H7 (cell line): ENCODE measurements at places on chromosomes 13 and 19.
A peak's percentile ranks its signal among the peaks of the same experiment; 100 is the strongest.

- no peak for DNase-seq
Observed at GRCh38 chr19:11016631-11017030, 55.8 kb downstream of the SMARCA4 start.

GRCh38 chr13:104900191-104900817 is 1635.2 kb downstream of the EFNB2 start:
- DNase-seq, result no peak

DNA sequence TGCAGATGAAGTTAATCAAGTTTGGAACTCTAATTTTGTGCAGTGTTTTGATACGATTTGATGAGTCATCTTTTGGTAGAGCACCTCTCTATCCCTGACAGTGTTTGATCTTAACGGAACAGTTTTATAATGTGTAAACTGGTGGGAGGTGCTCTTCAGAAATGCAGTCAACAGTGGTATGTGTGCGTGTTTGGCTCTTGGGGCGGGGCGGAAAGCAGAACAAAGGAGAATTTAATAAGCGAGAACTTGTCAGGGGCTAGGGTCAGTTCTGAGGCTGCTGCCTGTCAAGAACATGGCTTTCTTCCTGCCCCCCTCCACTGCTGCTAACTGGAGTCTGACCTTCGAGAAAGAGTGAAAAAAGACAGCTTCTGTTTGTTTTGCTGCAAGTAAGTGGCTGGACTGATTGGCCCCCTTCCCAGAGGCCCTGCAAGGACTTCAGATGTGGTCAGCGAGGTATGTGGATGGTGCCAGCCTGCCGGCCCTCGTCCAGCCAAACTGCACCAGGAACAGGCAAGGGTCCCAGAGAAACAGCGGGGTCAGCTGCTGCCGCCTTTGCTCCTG is 40.8 kb downstream of the BBC3 start:
- no peak for DNase-seq

DNA sequence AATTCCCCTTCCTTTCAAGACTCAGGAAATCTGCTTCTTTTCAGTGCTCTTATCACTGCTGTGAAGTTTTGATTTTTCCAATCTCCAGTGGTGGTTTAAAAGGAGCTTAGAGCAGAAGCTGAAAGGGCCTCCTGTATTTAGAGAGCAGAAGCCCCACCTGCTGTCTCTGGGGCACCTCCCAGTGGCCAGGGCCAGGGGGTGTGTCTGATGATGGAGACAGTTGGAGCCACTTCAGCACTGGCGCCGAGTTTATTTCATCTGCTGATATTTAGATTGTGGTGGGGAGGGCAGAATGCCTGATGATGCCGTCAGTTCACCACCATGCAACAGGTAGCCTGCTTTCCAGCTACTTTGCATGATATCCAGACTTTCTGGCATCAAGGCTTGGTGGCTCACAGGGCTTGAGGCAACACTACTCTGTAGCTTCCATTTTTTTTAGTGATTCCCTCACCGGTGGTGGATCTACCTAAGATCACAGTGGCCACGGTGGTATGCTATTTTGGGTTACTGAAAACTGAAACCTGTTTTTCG is 371.9 kb downstream of the KCNRG start:
- peak; percentile 31 for DNase-seq

- DNase-seq, result peak; percentile 95
Observed at GRCh38 chr19:7729831-7730285, 2.1 kb downstream of the CLEC4G start.

GRCh38 chr19:38264486-38265212 is at the start of gene SPINT2:
TSS of gene SPINT2 (plus strand) at chr19:38264573. CDS start at chr19:38264893, 320 bp downstream.
- peak; percentile 96 for DNase-seq

GRCh38 chr19:40542202-40542859 is 34.3 kb upstream of the SHKBP1 start:
- DNase-seq, result no peak

- DNase-seq, result no peak
Observed at GRCh38 chr13:91017669-91018053, 329.8 kb upstream of the MIR17HG start.

DNA sequence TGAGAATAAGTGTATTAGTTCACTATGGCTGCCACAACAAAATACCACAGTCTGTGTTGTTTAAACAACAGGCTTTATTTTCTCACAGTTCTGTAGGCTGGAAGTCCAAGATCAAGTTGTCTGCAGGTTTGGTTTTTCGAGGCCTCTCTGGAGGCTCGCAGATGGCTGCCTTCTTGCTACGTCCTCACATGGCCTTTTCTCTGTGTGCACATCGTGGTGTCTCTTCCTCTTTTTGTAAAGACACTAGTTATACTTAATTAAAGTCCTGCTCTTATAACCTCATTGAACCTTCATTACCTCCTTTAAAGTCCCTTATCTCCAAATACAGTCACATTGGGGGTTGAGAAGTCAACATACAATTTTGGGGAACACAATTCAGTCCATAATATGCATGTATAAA is 10.6 kb downstream of the CSNK1A1L start:
- DNase-seq, result no peak

- peak; percentile 2 for DNase-seq
Observed at GRCh38 chr19:14414926-14415690, 4.0 kb downstream of the DDX39A start.

GRCh38 chr13:28047757-28048388 is 52.5 kb downstream of the FLT3 start:
- DNase-seq, result no peak

DNA sequence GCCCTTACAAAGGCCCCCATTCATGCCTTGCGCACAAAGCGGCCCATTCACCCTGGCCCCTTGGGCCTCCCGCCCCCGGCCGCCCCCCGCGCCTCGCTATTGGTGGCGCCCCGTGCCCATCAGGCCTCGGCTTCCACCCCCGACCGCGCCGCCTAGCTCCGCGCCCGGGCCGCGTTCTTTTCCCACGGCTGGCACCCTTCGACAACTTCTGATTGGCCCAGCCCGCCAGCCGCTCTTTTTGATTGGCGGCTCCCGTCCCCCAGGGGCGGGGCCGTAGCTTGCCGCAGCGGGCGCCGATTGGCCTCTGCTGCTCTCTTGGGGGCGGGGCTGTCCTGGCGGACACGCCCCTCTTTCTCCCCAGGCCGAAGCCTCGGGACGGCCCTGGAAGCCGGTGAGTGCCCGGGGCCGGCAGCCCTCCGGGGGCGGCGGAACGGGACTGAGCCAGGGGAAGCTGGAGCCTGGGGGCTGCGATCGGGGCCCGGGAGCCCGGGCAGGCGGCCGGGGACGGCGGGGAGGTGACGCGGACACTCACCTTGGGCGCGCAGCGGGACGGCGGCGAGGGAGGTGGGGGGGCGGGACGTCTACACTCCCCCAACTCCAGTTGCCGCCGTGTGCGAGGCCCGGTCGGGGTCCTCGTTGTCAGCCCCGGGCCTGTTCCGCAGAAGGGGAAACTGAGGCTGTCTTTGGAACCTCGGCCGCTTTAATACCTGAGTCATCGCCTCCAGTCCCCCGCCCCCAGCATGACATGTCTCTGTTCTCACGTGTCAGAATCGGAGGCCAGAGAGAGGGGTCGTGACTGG is at the start of gene MYH14:
Gene MYH14, plus strand, starts transcription at position 342 of the 800 bp plus-strand sequence. CDS start 6,744 bp downstream, outside the sequence.
- DNase-seq, result peak; percentile 99

DNA sequence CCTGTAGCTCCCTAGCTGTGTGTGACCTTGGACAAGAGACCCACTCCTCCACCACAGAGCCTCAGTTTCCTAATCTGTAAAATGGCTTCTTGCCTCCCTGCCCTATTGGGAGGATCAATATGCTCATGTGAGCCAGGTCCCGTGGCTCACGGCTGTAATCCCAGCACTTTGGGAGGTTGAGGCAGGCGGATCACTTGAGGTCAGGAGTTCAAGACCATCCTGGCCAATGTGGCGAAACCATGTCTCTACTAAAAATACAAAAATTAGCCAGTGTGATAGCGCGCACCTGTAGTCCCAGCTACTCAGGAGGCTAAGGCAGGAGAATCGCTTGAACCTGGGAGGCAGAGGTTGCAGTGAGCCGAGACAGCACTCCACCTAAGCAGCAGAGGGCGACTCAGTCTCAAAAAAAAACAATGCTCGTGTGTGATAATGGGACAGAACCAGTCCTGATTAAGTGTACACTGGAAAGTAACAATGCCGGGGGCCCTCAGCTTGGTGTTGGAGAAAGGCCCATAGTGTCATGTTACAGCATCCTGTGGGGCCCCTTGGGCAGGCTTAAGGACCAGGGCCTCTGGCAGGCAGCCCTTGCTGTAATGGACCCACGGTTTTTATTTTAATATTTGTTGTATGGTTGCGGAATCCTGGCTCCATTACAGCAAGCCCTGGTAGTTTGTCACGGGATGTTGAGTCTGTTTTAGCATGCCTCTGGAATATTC is 6.8 kb downstream of the RPS11 start:
- peak; percentile 50 for DNase-seq

DNA sequence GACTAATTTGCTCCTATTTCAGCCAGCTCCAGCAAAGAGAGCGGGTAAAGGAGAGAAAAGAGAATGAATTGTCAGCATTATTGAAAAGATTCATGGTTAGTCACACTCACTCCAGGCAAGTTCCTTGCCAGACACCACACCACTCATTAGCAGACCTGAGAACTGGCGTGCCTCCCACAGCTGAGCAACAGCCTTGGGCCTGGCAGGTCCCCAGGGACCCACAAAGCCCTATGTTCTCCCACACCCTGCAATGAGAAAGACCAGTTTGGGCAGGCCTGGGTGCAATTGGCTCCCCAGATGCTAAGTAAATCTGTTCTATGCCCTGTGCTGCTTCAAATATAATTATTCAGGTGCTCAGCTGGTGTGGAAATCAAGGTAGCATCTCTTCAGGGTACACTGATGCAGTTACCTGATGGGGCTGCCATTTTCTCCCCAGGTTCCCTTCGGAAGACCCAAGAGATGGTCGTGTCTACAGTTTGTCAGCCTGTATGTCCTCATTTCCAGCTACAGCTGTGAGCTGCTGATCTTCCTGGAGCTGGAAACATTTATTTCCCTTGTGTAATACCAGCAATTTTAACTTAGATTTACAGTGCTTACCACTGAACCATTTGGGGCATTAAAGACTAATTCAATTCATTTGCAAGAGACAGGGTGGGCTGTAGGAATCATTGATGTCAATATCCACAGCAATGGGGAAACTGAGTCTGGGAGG is 405.0 kb downstream of the COG6 start:
- no peak for DNase-seq

- peak; percentile 85 for DNase-seq
Observed at GRCh38 chr19:12880551-12881171, 588 bp downstream of the DNASE2 start.

GRCh38 chr19:8575467-8575997 is 1.7 kb downstream of the MYO1F start:
- peak; percentile 67 for DNase-seq

DNA sequence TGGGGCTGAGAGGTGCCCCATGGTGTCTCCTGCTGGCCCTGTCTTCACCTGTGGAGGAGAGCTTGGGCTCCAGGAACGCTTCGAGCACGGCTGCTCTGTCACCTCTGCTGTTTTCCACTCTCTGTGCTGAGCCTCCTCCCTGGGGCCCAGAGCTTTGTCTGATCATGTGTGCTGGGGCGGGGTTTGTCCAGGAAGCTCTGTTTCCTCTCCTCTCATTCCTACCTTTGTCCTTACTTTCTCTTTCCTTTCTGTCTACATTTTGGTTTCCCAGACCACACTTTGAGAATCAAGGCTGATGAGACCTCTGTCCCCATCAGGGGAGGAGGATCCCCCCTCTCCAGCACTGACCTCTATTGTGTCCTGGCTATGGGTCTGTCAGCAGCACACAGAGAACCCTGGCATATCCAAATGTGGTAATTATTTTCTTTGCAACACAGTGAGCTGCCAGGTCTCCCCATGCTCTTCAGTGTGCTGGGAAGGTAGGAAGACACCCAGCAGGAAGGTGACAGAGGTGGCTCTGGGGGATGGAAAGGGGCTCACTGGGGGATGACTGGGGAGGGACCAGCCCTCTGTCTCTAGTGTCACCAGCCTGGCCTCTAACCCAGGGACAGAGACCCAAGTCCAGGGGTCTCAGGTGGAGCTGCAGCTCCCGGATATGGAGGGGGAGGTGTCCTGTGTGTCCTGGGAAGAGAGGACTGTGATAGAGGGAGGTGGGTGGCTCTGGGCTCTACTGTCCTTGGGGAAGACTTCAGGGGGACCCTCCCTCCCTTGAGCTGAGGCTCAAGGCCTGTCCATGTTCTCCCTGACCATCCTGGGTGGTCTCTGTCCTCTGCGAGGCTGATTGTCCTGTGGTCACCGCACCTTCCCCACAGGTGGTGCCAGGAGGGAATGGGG is at the start of gene CEACAM1:
Gene CEACAM1, minus strand, starts transcription at position 128 of the 894 bp plus-strand sequence. Its CDS starts 107 bp downstream, at position 21.
- no peak for DNase-seq

DNA sequence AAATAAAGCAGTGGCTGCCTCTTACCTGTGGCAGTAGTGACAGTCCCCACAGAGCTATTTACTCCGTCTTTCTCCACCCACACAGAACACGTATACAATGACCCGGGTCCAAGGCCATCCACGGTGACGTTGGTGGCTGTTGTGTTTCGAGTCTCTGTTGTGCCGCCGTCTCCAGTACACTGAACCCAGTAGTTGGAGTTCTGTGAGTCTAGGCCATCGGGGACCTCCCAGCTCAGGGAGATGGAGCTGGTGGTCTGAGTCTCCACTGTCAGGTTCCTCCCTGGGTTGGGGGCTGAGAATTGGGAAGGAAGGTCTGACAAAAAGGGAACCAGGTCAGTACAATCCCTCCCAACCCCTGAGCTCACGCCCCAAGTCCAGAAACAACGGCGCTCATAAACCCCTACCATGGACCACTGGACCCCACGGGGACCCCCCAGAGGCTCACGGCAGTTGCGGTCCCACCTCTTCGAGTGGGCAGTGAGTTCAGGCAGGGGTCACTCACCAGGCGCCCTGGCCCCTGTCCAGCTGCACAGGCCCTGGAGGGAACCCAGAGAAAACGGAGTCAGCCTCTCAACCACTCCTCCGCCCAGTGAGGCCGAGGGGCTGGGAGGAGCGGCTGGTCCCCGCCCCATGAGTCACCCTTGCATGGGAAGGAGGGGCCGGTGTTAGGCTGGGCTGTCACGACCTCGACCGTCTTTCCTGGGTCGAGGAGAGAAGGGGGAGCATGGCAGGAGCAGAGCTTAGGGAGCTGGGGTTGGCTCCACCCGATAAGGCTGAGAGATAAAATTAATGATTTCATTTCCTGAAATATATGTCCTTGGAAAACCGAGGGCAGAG is 2.4 kb downstream of the PTPRH start:
- DNase-seq, result peak; percentile 95

DNA sequence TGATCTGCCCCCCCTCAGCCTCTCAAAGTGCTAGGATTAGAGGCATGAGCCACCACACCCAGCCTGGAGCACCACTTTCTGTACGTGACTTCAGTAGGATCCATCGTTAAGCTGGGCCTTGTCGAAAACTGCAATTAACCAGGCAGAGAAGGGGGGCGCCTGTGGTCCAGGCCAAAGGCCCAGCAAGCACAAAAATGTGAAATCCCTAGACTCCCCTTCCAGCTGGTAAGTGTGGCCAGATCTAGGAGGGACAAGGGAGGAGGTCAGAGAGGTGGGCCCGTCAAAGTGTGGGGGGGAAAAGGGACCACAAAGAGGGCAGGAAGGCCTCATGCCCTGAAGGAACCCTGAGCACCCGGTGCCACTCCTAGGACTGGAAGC is 13.8 kb downstream of the DDX39A start:
- peak; percentile 81 for DNase-seq

DNA sequence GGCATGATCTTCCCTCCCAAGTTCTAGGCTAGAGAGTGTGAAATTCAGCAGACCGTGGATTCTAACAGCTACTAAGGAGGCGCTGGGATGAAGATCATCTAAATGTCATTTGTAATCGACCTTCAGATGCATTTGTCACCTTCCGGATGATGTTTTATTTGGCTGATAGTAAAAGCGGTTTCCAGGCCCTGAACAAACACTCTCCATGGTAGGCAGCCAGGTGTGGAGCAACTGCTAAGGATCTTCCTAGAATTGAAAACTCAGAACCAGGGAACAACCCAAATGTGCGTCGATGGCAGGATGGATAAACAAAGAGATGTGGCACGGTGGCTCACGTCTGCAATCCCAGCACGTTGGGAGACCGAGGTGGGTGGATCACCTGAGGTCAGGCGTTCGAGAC is 107.2 kb upstream of the CACNA1A start:
- no peak for DNase-seq

GRCh38 chr13:93794197-93794885 is 567.7 kb downstream of the GPC6 start:
- no peak for DNase-seq
